ENCODE measurements at places on chromosomes 4 and X.

DNA sequence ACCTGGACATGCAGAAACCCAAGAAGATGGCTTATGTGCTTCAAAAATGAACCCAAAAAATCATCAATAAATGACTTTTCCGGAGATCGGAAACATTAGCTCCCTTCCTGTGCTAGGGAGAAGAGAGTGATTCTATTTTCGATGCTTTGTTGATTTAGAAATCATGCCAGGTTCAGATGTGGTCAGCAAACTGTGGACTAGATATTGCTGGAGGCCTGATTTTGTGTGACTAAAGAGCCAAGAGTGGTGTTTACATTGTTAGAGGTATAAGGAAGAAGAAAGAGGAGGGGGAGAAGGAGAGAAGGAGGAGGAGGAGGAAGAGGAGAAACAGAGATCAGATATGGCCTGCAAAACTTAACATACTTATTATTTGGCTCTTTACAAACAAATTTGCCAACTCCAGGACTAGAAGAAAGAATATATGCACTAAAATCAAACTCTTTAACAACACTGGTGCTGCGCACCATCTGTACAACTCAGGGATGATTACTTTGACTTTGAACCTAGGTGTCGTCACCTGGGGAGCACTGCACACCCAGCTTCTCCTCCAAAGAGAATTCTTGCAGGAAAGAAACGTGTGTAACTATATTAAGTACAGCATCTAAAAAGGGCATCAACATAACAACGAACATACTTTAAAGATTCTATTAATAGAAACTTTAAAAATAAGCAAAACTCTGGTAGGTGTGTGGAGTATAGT lies 664.9 kb upstream of the LCORL start:
- no peak for DNase-seq

DNA sequence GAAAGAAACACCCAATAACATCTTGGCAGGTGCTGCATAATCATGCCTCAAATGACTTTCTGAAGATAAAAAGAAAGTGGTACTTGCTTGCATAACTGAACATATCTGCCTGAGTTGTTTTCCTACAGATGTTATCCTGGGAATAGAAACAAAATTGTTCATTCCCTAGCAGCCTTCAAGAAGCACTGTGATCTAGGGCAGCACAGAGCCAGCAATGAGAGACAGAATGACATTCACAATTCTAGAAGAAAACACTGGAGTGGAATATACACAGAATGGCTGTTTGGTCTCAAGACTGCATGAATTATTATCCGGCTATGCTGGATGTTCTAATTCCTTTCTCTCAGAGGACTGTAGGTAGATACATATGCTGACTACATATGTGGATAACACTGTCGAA lies 790.9 kb downstream of the PDHA2 start:
- no peak for DNase-seq

- DNase-seq, result no peak
Observed at GRCh38 chr4:37735578-37735977, 49.4 kb upstream of the RELL1 start.

- DNase-seq, result no peak
Observed at GRCh38 chr4:125432078-125432477, 117.3 kb downstream of the FAT4 start.

DNA sequence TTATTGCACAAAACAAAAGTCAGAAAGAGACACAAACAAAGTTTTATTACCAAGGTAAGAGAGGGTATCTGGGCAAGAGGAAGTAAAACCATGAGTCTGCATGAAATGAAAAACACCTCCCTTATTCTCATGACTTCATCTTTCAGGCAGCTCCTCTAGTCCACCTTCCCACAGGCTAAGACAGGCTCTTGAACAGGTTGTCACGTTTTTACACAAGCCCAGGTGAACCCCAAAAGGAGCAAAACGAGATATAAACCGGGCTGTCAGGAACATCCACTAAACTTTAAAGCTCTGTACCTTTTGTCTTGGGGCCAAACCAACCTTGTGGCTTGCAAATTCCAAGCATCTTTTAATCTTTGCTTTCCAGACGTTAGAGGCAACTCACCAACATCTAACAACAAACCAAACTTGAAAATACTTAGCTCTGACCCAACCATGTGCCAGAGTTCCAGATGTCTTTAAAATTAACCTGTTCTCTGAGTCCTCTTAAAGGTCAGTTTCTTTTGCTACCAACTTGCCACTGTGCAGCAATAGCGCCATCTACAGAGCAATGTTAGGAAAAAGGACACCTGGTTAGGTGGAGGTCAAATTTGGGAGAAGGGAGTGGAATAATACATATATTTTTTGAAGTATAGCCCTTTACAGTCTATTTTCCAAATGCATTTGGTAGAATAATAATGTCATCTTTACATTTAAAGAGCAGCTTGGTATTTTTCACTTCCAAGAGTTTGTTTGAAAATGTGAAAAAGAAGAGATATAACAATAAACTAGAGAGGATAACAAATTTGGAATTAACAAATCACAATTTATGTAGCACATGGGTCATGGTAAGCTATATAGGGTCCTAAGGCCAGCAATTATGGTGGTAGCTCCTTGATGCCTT lies 73.1 kb downstream of the QRFPR start:
- DNase-seq, result no peak

- DNase-seq, result no peak
Observed at GRCh38 chr4:98602270-98602669, 56.1 kb downstream of the TSPAN5 start.

DNA sequence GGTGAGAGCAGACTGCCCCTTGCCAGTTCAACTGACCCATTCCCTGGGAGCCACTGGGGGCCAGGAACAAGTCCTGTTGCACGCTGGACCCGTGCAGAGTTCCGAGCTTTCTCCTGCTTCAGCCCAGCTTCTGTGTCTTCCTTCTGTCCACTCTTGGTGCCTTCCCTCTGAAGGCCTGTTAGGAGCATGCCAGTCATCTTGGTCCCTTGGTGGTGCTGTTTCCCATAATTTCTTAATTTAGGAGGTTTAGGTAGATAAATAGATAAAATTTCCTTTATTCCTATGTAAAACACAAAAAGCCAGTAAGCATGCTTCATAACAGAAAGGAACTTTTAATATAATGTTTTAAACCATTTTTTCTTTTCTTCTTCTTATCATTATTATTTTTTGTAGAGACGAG lies 672.7 kb downstream of the CCSER1 start:
- no peak for DNase-seq

- DNase-seq, result no peak
Observed at GRCh38 chrX:15435836-15436619, 51.8 kb upstream of the VEGFD start.

DNA sequence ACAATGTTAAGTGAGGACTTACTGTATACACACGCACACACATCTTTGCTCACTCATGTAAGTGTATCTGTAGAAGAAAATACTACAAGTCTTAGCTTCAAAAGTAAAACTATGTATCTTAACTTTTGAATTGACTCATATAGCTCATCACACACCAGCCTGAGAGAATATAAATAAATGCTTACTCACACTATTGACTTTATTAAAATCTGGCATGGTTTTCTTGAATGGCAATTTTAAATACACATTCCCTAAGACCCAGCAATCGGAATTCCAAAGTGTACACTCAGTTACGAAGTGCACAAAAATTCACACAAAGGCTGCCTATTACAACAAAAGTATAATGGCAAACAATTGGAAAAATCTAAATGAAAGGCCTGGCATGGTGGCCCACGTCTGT lies 2.0 kb downstream of the ERCC6L start:
- no peak for DNase-seq

DNA sequence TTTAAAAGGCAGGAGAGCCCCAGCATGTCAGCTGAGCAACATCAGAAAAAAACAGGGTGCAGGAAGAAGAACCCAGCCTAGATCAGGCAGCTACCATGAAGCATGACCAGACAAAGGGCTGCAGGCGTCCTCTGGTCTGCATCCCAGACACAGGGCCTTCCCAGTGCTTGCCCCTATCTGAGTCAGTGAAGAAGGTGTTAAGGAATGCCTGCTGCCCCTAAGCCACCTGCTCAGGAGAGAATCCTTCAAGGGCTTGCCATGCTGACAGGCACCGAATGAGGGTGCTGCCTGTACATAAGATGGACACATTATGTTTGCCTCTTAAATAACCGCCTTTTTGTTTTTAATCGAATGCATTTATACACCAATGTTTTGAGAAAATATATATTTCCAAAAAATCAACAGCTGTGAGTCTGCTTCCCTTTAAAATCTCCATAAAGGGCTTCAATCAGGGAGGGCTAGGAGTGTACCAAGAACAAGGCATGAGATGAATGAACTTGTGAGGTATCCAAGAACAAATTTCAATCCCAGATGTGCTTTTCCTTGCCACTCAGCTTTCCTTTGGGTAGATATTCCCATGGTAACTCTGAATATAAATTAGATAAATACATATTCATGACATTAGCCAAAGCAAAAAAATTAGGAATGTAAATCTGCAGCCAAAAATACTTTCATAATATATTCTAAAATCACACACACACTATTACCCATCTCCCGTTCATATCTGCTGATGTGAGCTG lies 85.1 kb downstream of the SLC9A7 start:
- no peak for DNase-seq

DNA sequence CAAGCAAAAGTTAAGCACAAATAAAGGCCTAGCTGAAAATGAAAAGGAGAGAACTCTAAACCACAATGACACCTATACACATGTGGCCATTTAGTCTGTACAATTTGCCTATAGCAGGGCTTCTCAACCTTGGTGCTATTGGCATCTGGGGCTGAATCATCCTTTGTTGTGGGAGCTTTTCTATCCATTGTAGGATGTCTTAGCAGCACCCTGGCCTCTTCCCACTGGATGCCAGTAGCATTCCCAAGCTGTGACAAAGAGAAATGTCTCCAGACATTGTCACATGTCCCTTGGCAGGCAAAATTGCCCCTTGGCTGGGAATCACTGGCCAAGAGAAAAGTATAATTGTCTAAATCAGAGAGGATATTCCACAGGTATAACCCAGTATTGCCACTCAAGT lies 13.5 kb upstream of the PRPS2 start:
- DNase-seq, result no peak

All from activated CD8-positive, alpha-beta memory T cell treated with anti-CD3 and anti-CD28 coated beads for 1 hour (primary cell).